Stimulated activated CD8-positive, alpha-beta memory T cell treated with anti-CD3 and anti-CD28 coated beads, Interleukin-15, amount 100 ng/mL, for 24 hours (primary cell): ENCODE measurements at places on chromosomes 1 and 21.

- DNase-seq: no peak
These were observed 200.4 kb downstream of the NRIP1 start for GRCh38 chr21:14864211-14865021.

DNA sequence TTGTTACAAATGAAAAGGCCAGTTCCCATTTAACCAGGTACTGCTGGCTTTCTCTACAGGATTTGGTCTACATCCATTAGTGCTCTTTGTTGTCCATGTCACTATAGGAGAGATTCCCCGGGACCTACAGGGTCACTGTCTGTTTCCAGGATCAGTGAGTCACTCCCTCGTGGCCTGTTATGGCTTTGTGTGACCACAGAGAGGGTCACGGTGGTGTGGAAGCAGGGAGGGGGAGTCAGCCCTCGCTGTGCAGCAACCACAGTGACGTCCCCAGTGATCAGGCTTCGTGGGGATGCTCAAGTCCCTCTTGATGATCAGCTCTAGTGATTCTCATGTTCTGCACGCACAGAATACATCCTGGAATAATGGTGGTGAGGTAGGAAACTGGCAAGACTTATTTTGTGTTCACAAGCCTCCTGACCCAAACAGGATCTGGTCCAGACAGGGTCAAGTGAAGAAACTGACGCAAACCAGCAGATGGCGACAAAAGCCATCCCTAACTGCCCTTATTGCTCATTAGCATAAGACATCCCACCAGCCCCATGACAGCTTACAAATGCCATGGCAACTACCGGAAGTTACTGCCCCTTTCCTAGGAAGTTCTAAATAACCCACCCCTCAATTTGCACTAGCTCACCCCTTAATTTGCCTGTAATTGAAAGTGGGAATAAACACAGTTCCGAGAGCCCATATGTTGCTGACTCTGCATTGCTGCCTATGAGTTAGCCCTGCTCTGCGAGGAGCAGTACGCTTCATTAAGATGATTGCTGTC lies 98.5 kb downstream of the DISC1 start:
- DNase-seq: no peak

DNA sequence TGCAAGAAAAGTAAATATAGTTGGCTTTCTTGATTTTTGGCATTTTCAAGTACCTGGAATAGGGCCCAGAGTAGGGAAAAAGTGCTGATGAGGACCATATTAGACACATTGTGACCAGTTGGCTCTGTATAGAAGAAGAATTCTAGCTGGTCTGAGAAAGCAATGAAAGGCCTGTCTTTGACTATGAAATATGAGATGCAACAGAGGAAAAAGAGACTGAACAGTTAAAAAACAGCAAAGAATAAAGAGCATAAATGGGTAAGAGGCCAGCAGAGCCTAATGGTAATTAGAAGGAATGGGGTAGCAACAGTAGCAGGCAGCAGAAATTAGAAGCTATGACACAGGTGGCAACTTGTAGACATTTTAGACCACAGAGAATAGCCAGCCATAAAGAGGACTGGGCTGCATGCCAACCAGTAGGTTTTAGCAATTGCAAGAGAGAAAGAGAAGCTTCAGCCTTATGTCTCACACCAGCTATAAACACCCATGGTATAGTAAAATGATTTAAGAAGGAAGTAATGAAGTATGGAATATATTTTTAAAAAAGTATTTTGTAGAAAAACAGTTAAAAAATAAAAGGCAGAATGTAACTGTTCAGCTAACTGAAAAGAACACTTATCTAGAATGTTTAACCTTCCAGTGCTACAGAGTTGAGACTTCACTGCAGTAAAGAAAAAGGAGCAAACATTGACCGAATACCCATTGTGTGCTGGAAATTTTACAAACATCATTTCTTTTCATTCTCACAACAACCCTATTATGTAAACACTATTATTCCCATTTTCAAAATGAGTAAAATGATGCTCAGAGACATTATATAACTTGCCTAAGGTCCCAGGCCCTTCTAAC lies 114.1 kb downstream of the LHX4 start:
- DNase-seq: no peak

DNA sequence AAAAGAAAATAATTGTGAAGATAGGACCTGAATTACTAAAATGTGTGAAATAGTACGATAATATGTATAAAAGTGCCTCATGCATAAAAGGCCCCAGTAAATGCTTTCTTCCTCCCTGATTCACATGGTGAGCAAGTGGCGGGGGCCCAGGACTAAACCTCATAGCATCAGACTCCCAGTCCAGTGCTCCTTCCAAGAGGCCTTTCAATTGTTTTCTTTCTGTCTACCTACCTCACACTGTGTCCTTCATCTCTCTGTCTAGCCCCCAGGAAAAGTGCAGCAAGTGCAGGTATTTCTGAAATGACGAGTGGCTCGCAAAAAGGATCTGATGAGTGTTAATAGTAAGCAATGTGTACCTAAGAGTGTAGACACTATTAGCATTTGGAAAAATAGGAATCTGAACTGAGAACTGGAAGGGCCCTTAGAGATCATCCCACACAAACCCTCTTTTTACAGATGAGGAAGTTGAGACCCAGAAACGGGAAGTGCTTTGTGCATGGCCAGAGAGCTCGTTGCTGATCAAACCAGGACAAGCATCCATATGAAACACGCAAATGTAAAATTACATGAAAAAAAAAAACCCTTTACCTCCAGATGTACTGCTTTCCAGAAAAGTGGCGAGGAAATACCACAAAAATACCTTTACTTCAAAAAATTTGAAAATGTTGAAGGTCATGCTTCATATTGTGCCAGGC lies 118.2 kb upstream of the HOOK1 start:
- DNase-seq: no peak

GRCh38 chr1:107879927-107880326 lies 85.1 kb downstream of the VAV3 start:
- no peak for DNase-seq

DNA sequence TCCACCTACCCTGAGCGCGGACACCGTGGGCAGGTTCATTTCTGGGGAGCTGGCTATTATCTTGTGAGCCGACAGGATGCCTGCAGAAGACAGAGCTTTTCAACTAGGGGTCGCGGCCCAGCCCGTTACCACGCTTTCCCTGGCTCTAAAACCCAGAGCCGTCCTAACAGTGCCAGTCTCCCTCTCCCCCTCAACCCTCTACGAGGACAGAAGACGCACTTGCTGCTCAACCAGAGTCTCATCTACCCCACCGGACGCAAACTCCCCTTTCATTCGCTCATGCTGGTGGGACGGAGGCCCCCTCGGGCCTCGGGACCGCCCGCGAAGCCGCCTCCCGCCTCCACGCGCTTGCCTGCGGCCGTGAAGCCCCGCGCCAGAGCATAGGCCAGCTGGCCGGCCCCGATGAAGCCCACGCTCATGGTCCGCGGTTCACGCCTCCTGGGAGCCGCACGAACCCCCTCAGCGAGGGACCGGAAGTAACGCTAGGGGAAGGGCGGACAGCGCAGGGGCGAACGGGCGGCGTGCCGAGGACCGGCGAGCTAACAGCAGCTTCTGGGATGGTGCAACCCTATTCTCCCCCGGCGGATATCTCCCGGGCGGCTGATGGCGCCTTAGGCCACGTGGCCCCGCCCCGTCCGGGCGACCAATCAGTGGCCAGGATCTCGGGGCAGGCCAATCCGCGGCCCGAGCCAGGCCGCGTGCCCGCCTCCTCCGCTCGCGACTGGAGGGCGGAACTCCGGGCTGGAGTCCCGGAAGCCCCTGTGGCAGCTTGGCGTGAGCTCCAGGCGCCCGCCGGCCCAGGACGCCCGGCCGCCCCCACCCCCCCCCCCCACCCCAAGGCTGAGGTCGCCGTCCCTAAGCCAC lies at the start of gene PYCR2:
TSS of gene PYCR2 (minus strand) at position 559 of the 864 bp plus-strand sequence. CDS start at position 419, 140 bp downstream.
- DNase-seq: peak; percentile 78

DNA sequence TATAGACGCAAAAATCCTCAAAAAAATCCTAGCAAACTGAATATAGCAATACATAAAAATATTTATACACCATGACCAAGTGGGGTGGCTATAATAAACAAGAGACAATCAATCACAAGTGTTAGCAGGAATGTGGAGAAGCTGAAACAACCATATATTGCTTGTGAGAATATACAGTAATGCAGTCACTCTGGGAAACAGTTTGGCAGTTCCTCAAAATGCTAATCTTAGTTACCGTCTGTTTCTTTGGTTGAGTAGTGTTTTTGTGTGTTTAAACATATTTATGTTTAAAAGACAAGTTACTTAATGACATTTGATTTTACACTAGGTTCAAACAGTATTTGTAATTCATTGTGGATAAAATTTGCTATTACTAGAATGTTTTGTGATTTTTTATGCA lies 792.0 kb downstream of the LTN1 start:
- no peak for DNase-seq

DNA sequence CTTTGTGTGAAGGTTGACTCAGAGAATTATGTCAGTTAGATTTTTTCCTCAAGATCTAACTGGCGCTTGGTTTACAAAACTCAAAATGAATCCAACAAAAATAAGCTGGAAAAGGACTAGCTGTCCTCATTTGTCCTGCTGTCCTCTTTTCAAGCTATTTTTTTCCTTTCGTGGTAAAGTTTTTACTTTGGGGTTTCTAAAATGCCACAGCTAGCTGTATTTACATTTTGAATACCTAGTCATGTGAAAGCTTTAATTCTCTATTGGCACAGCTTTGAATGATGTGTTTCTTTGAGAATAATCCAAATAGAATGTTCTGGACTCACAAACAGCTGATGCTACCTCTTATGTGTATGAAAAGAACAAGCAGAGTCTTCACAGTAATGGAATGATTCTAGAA lies 673.6 kb upstream of the NR5A2 start:
- DNase-seq: no peak

GRCh38 chr1:28534671-28535070 lies 18.2 kb upstream of the TRNAU1AP start:
- no peak for DNase-seq
